ENCODE measurements at places on chromosomes 2 and 18.

DNA sequence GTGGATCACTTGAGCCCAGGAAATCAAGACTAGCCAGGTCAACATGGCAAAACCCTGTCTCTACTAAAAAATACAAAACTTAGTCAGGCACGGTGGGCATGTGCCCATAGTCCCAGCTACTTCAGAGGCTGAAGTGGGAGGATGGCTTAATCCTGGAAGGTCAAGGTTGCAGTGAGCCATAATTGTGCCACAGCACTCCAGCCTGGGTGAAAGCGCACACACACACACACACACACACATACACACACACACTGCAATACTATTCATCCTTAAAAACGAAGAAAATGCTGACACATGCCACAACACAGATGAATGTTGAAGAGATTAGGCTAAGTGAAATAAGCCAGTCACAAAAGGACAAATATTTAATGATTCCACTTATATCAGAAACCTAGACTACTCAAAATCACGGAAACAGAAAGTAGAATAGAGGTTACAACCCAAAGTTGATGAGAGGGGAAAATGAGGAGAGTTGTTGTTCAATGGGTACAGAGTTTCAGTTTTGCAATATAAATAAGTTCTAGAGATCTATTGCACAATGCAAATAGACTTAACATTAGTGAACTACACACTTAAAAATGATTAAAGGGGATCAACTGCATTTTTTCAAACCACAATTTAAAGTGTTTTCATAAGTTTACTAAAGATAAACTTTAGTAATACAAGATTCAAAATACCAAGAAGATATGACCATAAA is 114.5 kb downstream of the USP34 start:
- no peak for DNase-seq

- DNase-seq, result no peak
These were observed 54.3 kb upstream of the AGPS start for GRCh38 chr2:177338177-177338721.

DNA sequence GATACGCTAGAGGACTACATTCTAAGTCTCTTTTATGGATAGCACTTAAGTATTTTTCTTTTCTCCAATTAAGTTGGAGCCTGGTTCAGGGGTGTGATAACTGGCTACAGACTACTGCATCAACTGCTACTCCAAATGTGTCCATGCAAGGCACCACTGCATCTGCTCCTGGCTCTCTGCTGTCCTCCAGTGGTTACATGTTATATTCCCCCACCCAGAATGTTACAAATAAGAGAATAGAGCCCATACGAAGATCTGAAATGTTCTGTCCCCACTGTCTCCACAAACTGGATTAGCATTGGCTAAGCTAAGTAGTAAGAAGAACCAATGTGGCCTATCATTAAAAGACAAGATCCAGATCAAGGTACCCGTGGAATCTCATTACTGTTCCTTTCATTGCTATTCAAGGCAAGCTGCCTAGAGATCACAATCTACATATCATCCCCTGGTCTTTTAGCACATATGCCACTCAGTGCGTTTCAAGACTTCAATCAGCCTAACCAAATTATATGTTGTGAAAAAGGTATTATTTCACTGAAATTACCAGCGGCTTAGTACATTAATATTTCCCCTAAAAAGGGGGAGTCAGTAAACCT is 308.3 kb upstream of the SLC8A1 start:
- DNase-seq, result no peak

DNA sequence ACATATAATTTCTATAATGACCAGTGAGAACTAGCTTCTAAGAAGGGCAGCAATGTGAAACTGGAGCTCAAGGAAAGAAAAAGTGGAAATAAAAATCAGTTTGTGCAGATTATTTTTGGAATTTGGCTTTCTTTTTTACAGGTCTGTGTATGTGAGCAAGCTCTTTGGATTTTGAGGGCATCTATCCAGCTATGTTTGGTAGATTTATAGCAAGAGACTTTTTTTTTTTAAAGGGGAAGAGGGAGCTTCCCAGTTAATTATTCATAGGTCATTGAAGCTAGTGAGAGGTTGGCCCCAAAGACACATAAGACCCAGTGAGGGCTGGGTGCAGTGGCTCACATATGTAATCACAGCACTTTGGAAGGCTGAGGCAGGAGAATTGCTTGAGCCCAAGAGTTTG is 24.0 kb upstream of the COLEC12 start:
- DNase-seq, result no peak

GRCh38 chr18:8799596-8800441 is 94.5 kb downstream of the MTCL1 start:
- DNase-seq, result no peak

GRCh38 chr2:12291303-12291702 is 425.4 kb upstream of the TRIB2 start:
- DNase-seq, result no peak

DNA sequence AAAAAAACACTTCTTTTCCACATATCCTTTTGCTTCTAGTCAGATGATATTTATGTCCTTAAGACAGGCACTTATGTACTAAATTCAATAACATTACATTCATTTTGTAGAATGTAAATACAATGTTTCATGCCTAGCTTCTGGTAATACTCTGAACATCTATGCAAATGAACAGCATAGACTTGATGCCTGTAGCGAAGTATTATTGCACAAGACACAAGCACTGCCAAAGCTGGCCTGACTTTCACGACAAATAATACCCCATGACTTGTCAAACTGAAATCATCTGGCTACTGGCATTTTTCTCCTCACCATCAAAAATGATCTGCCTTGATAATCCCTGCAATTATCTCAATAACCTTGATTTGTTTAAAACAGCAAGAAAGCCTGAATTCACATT is 101.3 kb downstream of the L3MBTL4 start:
- no peak for DNase-seq

- no peak for DNase-seq
These were observed 112.1 kb downstream of the NFATC1 start for GRCh38 chr18:79507546-79508480.

- no peak for DNase-seq
These were observed 453.3 kb downstream of the TXNL1 start for GRCh38 chr18:56185126-56185525.

DNA sequence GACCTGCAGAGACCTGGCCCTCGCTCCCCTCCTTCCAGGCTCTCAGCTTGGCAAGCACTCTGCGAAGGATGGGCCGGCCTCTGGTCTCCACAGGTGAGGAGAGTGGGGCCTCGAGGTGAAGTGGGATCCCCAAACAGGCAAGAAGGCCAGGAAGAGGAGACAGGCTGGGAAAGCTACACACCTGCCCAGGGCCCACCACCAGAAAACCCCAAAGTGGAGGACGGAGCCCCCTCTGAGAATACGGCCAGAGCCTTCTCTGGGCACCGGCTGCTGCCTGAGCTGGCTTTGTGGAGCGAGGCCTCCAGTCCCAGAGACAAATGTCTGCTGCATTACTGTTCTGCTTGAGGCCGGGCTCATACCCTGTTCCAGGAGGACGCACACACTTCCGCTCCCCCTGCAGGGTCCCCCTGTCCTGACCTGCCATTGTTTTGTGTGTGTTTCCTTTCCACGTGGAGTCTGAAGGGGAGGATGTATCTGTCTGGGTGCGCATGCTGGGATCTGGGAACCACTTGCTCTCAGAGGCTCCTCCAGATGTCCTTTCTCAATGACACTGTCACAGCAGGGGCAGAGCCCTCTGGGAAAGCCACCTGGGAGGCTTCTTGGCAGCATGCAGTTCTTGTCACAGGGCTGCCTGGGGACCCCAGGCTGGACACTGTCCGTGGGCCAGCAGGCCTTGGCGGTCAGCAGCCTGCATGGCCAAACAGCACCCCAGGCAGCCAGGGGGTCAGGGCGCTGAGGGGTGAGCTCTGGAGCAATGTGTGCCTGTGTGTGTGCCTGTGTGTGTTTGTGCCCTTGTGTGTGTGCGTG is 20.8 kb downstream of the KCNF1 start:
- DNase-seq, result no peak

DNA sequence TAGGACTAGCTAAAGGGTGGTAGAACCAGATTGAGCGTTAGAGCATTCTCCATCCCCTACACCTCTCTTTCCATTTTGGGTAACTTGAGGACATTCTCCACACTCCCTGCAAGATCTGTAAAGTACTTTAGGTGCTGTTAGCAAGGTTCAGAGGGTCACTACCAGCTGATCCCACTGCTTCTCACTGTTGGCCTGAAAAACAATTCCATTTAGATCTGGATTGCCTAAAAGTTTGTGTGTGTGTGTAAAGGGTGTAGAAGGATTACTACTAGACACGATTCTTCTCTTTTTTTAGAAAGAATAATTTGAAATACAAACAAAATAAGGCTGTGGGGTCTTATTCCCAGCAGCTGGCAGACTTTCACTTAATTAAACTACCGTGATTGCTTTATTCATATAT is 95.1 kb upstream of the TMEM178A start:
- no peak for DNase-seq

DNA sequence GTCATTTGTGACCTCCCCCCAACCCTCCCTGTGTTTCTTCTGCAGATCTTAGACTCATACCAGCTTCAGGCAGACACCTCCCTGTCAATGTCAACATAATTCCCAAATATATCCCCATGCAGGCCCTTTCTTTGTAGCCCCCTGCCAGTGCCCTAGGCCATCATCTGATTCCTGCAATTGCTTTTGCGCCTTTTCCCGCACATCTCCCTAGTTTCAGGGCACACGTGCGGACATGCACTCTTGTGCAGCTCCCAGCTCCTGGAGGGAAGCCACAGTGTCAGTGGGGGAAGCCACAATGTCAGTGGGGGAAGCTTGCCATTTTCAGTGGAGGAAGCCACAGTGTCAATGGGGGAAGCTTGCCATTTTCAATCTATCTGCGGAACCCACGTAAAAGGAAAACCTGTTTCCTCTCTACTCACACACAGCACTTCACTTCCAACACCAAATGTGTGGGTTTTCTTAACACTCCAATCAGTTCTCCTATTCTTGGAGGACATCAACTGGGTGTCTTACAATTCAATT is 256.4 kb downstream of the ACKR3 start:
- no peak for DNase-seq

DNA sequence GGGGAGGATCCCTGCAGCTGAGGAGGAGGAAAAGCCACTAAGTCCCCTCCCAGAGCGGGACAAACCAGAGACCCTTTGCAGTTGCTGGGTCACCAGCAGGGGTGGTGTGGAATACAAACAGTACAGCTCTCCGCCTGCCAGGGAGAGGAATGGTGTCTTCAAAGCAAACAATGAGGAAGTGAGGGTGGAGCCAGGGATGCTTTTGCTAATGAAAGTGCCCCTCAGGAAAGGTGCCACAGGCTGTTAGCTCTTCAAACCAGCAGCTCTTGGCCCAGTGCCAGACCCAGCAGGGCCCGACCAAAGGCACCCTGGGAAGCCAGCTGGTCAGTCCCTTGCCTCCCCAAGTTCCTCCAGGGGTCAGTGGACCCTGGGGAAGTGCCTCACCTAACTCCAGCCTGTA is 102.8 kb downstream of the HIBCH start:
- DNase-seq, result no peak

GRCh38 chr18:58496937-58497336 is 132.0 kb downstream of the ALPK2 start:
- no peak for DNase-seq

DNA sequence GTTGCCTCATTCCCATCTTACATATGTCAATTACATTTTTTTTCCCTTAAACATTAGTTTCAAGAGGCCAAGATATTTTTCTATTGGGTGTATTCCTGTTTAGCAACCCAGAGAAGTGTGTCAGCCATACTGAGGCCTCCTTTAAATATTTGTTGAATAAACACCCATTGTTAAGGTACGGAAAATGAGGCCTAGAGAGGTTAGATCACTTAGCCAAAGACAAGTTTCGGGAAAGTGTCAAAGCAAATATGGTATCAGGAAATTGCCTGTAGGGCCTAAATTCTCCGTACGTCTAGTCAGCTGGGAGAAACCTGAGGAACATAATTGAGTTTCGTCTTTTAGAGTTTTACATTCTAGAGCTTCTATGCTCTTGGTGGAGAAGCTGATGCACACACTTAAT is 1138.3 kb downstream of the DPP10 start:
- no peak for DNase-seq

DNA sequence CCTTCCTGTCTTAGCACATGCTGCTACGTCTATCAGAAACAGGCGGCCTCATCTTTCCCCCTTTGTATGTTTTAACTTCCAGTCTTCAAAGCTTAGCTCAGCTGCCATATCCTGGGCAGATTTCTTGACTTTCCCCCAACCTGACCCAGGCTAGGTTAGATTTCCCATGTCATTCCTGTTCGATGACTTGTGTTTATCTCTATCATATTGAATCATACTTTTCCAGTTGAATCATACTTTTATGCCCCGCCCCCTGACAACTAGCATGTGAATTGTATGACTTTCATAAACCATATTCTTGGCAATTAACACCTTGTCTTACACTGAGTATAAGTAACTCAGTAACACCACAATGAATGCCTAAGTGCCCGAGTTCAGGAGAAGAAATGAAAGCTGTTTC is 128.3 kb downstream of the CYRIA start:
- no peak for DNase-seq

GRCh38 chr2:71631411-71631931 is 178.1 kb downstream of the DYSF start:
- no peak for DNase-seq

DNA sequence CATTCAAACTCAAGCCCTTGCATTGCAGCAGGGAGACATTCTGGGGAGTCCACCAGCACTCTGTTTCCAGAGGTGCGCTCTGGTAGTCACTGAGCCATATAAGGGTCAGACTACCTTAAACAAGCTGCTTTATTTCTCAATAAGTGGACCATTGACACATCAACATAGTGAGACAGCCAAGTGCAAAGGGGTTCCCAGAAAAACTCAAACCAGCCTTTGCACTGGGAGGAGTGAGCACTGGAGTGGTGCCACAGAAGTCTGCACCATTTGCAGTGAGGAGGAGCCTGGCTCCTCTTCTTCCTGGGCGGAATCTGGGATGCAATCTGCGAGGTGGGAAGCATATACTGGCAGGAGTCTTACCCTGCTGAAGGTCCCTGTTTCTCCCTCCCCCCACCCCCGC is 86.4 kb downstream of the OSR1 start:
- DNase-seq, result no peak

- no peak for DNase-seq
These were observed 15.9 kb upstream of the TMEM214 start for GRCh38 chr2:27016801-27017325.

GRCh38 chr2:101205521-101206479 is 46.9 kb upstream of the CNOT11 start:
- no peak for DNase-seq
